Ovary (tissue), 10 donors: ENCODE measurements at places on chromosomes 13 and 19. TPM values are rescaled to one million over a fixed set of nuclear protein-coding genes. Genes with fewer than 3 reads are reported as not detected.

SLITRK1 gene
- total RNA-seq, result not detected

LGALS4 gene
- 0.69 TPM for total RNA-seq

RCBTB2 gene
- total RNA-seq, result 9.3 TPM

- no peak for DNase-seq
Measured at GRCh38 chr13:63198071-63198470, 1782.4 kb upstream of the PCDH20 start.

KL gene
- total RNA-seq, result 0.46 TPM

DNA sequence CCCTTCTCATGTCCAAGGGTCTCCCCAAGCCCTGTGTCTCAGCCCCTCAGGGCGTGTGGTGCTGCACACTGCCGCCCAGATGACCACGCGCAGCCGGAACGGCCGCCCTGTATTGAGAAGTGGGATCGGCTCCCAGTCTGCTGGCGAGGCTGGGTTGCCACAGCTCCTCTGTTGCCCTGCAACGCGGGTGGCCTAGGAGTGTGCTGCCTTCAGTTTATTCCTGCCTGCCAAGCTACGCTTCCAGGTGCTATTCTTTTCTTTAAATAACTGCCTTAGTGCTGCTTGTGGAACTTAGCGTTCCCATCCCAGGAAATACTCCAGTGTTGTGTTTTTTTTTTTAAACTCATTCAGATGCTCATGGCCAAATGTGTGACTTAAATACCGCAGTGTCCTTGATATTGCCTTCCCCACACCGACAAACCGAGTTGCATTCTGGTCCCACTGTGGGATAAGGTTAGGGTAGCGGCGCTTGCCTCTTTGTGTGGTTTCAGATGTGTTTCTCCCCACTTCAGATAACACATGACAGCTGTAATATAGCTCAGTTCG is 16.6 kb downstream of the ACTN4 start:
- DNase-seq, result no peak

GRCh38 chr19:46885411-46885810 is 24.6 kb downstream of the ARHGAP35 start:
- DNase-seq, result no peak

DNA sequence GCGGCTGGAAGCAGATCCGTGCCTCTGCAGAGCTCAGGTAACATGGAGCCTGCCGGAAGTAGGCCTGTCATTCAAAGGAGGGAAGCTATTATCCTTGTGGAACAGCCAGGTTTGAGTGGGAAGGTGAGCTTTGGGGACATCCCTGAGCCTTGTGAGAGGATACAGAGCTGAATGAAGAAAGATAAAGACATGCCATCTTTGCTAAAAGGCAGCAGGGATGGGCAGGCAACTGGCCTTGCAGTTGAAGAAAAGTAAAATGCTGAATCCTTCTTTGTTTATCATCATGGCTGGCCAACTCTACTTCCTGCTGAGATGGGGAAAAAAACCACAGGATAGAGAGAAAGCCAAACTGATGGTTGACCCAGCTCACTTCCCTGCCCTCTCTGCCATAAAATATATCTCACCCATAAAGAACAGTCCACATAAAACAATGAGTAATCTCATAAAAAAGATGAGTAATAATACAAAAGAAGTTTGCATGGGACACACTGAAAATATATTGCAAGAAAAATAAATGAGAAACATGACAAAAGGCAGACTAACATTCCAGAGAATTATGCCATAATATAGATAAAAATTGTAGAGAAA is 226.3 kb downstream of the DLEU7 start:
- DNase-seq, result no peak

DNA sequence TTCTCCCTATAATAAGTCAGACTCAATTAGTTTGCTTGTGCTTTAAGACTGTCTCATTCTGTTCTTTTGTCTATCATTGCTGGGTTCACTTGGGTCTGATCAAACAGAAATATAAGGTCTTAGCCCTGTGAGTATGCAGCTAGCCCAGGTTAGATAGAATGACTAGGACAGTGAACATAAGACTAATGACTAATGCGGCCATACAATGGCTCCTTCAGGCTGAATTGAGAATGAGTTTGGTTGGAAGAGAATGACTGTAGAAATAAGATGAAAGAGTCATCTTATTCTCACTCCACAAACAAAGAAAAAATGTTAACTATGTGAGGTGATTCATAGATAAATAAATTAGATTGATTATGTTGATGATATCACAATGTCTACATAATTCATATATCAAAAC is 50.1 kb upstream of the OBI1 start:
- DNase-seq, result no peak

- no peak for DNase-seq
Measured at GRCh38 chr13:111451402-111451801, 131.0 kb downstream of the TEX29 start.

- DNase-seq, result no peak
Measured at GRCh38 chr19:43416951-43417623, 2.4 kb downstream of the TEX101 start.

TMIGD2 gene
- not detected for total RNA-seq

GRCh38 chr13:105207572-105208293 is 1327.7 kb downstream of the EFNB2 start:
- no peak for DNase-seq
